ENCODE measurements at places on chromosomes 2 and 18.

- no peak for DNase-seq
Observed at GRCh38 chr2:150778828-150779227, 291.4 kb upstream of the RND3 start.

- DNase-seq: no peak
Observed at GRCh38 chr2:160924936-160925353, 235.3 kb upstream of the TANK start.

GRCh38 chr2:42793334-42794270 lies 1.2 kb upstream of the HAAO start:
- no peak for DNase-seq

DNA sequence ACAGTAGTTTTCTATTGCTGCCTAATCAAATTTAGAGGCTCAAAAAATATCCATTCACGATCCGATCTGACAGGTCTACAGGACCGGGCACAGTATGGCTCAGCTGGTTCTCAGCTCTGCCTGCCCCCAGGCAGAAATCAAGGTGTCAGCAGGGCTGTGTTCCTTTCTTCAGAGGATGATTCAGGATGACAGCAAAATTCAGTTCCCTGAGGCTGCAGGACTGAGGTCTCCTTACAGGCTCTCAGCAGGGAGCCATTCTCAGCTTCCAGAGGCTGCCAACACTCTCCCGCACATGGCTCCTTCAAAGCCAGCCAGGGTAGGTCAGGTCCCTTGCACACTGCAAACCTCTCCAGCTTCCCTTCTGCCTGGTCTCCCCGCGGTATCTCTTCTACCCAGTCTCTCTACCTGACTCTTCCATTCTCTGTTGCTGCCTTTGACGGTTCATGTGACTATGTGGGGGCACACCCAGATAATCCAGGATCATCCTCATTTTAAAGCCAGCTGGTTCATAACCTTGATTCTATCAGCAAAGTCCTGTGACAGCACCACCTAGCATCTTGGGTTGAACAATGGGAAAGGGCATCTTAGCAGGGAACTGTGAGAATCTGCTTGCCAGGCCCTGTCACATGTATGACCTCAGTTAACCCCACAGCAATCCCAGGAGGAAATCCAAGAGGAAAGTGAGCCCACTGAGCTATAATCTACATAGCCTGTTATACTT lies 50.4 kb downstream of the UXS1 start:
- DNase-seq: no peak

DNA sequence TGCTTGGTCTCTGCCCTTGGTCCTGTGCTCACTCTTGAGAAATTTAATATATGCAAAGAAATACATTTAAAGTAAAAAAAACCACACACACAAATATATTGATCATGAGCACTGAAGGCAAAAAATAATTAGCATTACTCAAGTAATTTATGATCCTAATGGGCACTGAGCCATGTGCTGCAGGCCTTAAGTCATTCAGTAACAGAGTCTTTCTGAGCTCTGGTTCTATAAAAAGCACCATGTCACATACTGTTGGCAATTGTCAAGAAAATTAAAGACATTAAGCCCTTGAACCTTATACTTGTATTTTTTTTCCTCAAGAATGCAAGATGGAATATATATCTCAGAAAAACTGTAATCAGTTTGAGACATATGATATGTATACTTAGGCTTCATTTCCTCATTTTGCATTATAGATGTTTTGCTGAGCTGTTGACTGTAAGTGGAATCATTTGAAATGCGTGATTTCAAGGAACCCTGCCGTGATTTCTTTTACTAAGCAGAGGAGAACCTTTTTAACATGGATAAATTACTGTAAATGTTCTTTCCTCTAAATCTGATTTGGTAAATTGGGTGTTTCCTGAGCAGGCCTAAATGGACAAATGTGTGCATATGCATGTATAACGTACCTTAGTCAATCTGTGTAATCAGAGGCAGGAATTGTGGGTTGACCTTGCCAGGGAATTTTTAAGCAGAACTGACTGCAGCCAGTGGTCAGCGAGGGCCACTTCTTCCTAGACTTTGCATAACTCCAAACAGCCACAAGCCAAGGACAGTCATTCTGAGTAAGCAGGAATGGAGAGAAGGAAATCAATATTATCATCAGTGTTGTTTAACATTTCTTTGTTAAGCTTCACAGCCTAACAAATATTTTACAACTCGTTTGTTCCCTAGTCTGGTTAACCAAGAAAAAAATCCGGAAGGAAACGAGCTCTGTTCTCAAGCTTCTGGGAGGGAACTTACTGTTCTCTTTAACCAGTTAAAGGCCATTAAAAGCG lies 191.5 kb upstream of the ATP5MC3 start:
- DNase-seq: no peak

All from activated CD4-positive, CD25-positive, alpha-beta regulatory T cell (primary cell).